ENCODE measurements at places on chromosomes 16 and 17. TPM values are rescaled to one million over a fixed set of nuclear protein-coding genes. Genes with fewer than 3 reads are reported as not detected.

DNA sequence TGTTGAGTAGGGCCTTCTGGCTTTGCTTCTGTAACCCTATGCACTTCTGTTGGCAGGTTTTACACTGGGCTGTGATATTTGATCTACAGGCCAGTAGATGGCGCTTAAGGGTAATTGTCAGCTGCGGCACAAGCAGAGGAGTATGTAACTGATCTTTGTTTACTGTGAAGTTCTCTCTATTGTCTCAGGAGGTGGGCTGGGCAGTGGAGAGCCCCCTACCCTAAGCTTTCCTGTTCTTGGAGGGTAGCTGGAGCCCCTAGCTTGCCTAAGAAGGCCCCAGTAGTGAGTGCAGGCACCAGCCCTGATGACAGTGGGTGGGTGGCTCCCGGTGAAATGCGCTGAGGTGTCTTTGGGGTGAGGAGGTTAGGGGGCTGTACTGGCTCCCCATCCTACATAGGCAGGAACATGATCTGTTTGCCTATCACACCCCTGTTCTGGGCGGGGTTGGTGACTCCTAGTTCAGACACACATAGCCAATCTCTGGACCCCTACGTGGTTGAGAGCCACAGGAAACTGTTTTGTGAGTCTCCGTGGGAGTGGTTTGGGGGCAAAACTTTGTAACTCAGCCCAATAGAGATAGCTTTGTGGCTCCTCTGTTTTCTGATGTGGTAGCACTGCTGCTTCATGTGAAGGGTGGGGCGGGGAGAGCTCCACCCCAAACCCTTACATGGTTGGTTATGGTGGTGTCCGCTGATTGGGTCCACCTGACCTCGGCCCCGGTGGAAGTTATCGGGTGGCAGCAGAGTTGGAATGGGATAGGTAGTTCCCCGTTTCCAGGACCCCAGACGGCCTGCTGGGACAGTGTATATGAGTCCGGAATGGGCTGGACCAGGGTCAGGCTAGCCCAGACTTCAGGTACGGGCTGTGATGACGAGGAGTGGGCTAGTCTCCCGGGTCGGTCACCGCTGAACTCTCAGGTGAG, 60.4 kb downstream of the SLFN11 start:
- no peaks in the 10 kb centered on the region for H3K27me3 ChIP-seq
- peak overlapping the region; percentile 47 for H3K27ac ChIP-seq
- peak overlapping the region; percentile 51 for H3K4me3 ChIP-seq
- H3K36me3 ChIP-seq = no peaks in the 10 kb centered on the region
- DNase-seq = no peak

DNA sequence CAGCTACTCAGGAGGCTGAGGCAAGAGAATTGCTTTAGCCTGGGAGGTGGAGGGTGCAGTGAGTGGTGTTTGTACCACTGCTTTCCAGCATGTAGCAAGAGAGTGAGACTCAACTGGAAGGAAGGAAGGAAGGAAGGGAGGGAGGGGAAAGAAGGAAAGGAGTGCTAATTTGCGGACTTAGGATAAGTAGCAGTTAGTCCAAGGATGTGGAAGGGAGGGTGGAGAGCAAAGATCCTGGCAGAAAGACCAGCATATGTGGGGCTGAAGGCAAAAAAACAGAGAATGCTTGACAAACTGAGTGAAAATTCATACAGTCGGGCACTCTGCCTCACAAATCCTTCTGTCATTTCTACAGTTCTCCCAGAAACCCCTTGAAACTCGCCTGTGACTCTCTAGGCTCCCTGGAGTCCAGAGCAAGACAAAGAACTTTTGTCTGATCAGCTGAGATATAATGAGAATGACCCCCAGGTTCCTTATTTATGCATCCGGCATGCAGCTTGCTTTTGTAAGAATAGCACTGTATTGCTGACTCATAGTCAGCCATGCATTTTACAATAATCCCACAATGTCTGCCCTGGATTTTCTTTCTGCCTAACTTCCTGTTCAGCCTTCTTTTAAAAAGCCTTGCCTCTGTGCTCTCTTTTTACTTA, 31.5 kb downstream of the CDK5RAP3 start:
- H3K4me1 ChIP-seq = peaks cover 5% of the 10 kb centered on the region
- peaks cover 34% of the 10 kb centered on the region for H3K27me3 ChIP-seq

- H3K4me1 ChIP-seq = peaks cover 31% of the 10 kb centered on the region
- H3K27me3 ChIP-seq = no peaks in the 10 kb centered on the region
- H3K4me3 ChIP-seq = peak overlapping the region; percentile 56
- H3K27ac ChIP-seq = no peak overlapping the region
Measured at GRCh38 chr17:66965801-66966262, 1.3 kb downstream of the CACNG4 start.

MARVELD3 gene
- total RNA-seq = not detected

CLDN7 gene
- 3.4 TPM for total RNA-seq

- no peak overlapping the region for H3K27ac ChIP-seq
- no peak overlapping the region for H3K4me3 ChIP-seq
Measured at GRCh38 chr16:78405833-78406232, 306.4 kb downstream of the WWOX start.

GRCh38 chr16:83727018-83727417, 80.8 kb upstream of the HSBP1 start:
- H3K27me3 ChIP-seq = no peaks in the 10 kb centered on the region
- no peak overlapping the region for H3K27ac ChIP-seq
- H3K4me1 ChIP-seq = no peaks in the 10 kb centered on the region
- DNase-seq = no peak
- no peaks in the 10 kb centered on the region for H3K36me3 ChIP-seq
- H3K4me3 ChIP-seq = no peak overlapping the region

KRT39 gene
- total RNA-seq = not detected

GRCh38 chr16:56647641-56648431, 3.9 kb upstream of the MT1B start:
- no peak for DNase-seq
- no peak overlapping the region for H3K27ac ChIP-seq
- no peak overlapping the region for H3K4me3 ChIP-seq
- no peaks in the 10 kb centered on the region for H3K27me3 ChIP-seq

DNA sequence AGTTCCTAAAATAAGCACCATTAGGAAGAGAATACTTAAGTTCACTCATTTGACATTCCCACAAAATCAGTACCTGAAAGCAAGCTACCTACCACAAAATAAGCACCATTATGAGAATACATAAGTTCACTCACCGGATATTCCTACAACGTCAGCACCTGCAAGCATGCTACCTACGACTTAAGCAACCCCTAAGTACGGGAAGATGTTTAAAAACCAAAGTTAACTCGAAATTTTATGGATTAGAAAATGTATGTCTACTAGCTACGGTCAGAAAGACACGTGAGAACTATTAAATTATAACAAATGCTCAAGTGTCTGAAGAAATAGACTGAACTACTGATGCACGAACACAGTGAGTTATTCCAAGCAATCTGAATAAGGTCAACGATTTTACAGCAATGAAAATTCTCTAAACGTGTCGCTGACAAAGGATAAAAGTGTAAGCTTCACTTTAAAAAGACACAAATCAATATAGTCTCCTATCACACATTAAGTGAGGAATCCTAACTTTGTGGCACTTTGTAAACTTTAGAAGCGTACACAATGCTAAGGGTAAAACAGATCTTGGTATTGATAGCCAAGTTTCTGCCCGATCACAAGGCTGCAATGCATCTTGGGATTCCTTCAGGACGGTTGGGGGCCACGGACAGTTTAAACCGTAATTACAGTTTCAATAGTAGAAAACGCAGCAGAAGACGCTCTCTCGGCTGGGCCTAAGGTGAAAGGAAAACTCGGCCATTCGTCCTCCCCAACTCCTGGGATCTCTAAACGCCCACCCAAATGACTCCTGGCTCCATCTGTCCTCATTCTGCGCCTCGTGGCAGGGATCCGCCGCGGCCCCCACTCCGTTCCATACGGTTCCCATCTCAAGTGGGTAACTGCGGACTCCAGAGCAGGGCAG, 1.3 kb downstream of the GSPT1 start:
- peak overlapping the region; percentile 96 for H3K27ac ChIP-seq
- H3K4me1 ChIP-seq = peaks cover 54% of the 10 kb centered on the region
- peak overlapping the region; percentile 98 for H3K4me3 ChIP-seq
- no peaks in the 10 kb centered on the region for H3K36me3 ChIP-seq

E4F1 gene
- total RNA-seq = 22.9 TPM

- no peaks in the 10 kb centered on the region for H3K36me3 ChIP-seq
- no peaks in the 10 kb centered on the region for H3K4me1 ChIP-seq
- no peaks in the 10 kb centered on the region for H3K27me3 ChIP-seq
- no peak overlapping the region for H3K4me3 ChIP-seq
Measured at GRCh38 chr17:56810891-56811775, 22.6 kb downstream of the C17orf67 start.

- DNase-seq = no peak
- H3K27me3 ChIP-seq = peaks cover 2% of the 10 kb centered on the region
- peaks cover 21% of the 10 kb centered on the region for H3K36me3 ChIP-seq
- no peak overlapping the region for H3K27ac ChIP-seq
- H3K4me3 ChIP-seq = no peak overlapping the region
Measured at GRCh38 chr16:89951509-89951908, 3.0 kb downstream of the DEF8 start.

GRCh38 chr17:80264205-80265075, 3.8 kb downstream of the RNF213 start:
- no peak for DNase-seq
- H3K36me3 ChIP-seq = peaks cover 48% of the 10 kb centered on the region
- H3K27me3 ChIP-seq = no peaks in the 10 kb centered on the region
- H3K4me3 ChIP-seq = peak overlapping the region; percentile 59

DNA sequence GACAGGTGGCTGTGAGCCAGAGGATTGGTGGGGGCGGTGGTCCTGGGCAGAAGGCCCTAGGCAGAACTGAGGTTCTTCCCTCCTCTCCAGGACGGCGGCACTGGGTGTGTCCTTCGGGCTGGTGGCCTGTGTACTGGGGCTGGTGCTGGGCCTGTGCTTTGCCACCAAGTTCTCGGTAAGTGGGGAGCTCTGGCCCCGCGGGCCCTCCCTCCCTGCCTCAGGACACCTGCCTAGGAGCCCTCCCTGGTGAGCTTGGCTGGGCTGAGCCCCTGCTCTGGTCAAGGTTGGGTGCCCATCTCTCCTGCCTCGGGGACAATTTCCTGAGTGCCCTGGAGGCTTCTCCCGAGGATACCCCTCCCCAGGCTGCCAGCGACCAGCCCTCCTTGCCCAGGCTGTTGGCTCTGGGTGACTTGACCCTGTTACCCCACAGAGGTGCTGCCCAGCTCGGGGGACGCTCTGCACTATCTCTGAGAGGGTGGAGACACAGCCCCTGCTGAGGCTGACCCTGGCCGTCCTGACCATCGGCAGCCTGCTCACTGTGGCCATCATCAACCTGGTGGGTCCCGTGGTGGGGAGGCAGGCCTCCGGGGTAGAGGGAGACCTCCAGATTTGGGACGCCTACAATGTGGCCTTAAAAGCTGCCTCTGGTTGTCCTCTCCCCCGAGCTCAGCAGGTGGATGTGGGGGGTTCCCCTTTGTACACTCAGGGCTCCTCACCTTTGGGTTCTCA, 42.0 kb downstream of the ADCY7 start:
- DNase-seq = no peak
- no peak overlapping the region for H3K27ac ChIP-seq
- no peaks in the 10 kb centered on the region for H3K27me3 ChIP-seq
- H3K36me3 ChIP-seq = peaks cover 16% of the 10 kb centered on the region
- H3K4me3 ChIP-seq = no peak overlapping the region

- H3K36me3 ChIP-seq = no peaks in the 10 kb centered on the region
- H3K4me3 ChIP-seq = no peak overlapping the region
- peaks cover 46% of the 10 kb centered on the region for H3K27me3 ChIP-seq
- no peak for DNase-seq
- H3K4me1 ChIP-seq = peaks cover 33% of the 10 kb centered on the region
- no peak overlapping the region for H3K27ac ChIP-seq
Measured at GRCh38 chr16:89168381-89169189, 3.0 kb upstream of the CDH15 start.

DNA sequence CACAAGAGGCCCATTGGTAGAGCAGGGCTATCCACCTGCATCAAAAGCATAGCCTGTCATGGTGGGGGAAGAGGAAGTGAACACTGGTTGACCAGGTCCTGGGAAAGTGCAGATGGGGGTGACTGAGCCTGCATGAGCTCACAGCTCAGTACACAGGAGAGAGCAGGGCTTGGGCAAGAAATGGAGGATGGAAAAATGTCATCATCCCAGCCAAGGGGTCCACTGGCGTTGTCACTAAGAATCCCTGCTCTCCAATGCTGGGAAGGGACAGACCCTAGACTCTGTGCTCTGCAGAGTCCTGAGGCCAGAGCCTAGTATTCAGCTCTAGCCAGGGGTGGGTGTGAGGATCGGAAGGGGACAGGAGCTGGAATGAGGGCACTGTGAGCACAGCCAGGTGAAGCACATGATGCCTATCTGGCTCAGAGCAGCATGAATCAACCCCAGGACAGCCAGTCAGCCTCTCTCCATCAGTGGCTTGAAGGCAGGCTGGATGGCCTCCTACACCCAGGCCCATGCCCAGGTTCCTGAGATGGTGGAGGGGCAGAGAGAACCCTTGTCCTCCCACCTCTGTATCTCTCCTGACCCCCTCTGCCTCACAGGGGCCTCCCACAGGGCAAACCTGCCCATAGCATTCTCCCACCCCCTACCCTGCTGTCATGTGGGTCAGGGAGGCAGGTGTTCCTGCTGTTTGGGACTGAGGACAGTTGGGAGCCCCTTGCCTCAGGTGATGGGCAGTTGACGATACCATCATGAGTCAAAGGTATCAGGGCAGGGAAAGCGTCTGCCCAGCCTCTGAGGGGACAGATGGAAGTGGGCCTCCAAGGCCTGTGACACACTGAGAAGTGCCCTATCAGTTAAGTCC, 13.8 kb upstream of the CTCF start:
- DNase-seq = peak; percentile 81
- peaks cover 61% of the 10 kb centered on the region for H3K36me3 ChIP-seq
- peaks cover 41% of the 10 kb centered on the region for H3K4me1 ChIP-seq
- H3K27ac ChIP-seq = peak overlapping the region; percentile 5
- H3K27me3 ChIP-seq = no peaks in the 10 kb centered on the region

PMFBP1 gene
- total RNA-seq = not detected

GRCh38 chr17:17161759-17162158, 44.4 kb downstream of the PLD6 start:
- H3K4me1 ChIP-seq = no peaks in the 10 kb centered on the region
- no peak for DNase-seq
- H3K27me3 ChIP-seq = no peaks in the 10 kb centered on the region
- no peak overlapping the region for H3K4me3 ChIP-seq
- H3K36me3 ChIP-seq = peaks cover 100% of the 10 kb centered on the region
- H3K27ac ChIP-seq = no peak overlapping the region

- H3K27me3 ChIP-seq = peaks cover 30% of the 10 kb centered on the region
- peak overlapping the region; percentile 70 for H3K4me3 ChIP-seq
- no peaks in the 10 kb centered on the region for H3K36me3 ChIP-seq
- peak overlapping the region; percentile 6 for H3K27ac ChIP-seq
- no peak for DNase-seq
- peaks cover 21% of the 10 kb centered on the region for H3K4me1 ChIP-seq
Measured at GRCh38 chr16:57283959-57284208, 588 bp downstream of the PLLP start.

- H3K36me3 ChIP-seq = no peaks in the 10 kb centered on the region
- H3K4me1 ChIP-seq = no peaks in the 10 kb centered on the region
- no peak overlapping the region for H3K4me3 ChIP-seq
- no peak for DNase-seq
Measured at GRCh38 chr17:73521376-73521775, 122.9 kb downstream of the SDK2 start.

- no peaks in the 10 kb centered on the region for H3K27me3 ChIP-seq
- no peak for DNase-seq
- no peak overlapping the region for H3K4me3 ChIP-seq
- H3K27ac ChIP-seq = no peak overlapping the region
- H3K4me1 ChIP-seq = peaks cover 15% of the 10 kb centered on the region
Measured at GRCh38 chr17:31598921-31599571, 207.6 kb downstream of the RAB11FIP4 start.

KCNJ18 gene
- not detected for total RNA-seq

CAVIN1 gene
- total RNA-seq = 619 TPM

PTX4 gene
- total RNA-seq = 0.39 TPM

SLC4A1 gene
- total RNA-seq = 0.19 TPM

All from esophagus muscularis mucosa (tissue), 4 donors.